Fibroblast of skin of right biceps (primary cell): ENCODE measurements at places on chromosomes 11 and 22.

DNA sequence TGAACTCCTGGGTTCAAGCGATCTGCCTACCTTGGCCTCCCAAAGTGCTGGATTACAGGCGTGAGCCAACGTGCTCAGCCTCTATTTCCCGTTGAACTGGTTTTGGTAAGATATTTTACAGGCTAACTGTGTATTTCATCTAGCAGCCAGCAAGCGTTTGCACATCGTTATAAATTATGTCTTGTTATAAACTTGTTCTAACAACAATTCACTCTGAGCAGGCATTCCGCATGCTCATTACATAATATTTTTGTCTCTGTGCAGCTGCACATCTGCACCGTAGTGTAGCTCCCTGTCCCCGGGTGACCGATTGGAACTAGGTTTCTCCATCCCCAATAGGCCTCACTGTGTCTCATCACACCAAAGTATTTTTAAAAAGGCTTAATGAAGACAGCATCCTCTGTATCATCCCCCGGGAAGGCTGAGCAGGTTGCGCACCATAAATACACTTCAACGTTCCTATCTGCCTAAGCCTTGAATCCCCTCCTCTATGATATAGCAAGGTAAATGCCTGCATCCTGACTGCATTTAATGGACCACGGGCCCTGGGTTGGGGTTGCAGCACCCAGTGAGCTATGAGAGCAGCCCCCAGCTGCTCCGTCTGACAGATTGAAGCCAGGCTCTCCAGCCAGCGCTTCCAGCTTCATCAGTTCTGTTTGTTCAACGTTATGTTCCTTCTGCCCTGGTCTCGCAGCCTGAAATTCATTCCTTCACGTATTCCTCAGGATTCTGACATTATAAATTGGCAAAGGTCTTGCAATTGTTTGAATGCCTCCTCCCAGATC lies 47.7 kb downstream of the TST start:
- no peak for DNase-seq

DNA sequence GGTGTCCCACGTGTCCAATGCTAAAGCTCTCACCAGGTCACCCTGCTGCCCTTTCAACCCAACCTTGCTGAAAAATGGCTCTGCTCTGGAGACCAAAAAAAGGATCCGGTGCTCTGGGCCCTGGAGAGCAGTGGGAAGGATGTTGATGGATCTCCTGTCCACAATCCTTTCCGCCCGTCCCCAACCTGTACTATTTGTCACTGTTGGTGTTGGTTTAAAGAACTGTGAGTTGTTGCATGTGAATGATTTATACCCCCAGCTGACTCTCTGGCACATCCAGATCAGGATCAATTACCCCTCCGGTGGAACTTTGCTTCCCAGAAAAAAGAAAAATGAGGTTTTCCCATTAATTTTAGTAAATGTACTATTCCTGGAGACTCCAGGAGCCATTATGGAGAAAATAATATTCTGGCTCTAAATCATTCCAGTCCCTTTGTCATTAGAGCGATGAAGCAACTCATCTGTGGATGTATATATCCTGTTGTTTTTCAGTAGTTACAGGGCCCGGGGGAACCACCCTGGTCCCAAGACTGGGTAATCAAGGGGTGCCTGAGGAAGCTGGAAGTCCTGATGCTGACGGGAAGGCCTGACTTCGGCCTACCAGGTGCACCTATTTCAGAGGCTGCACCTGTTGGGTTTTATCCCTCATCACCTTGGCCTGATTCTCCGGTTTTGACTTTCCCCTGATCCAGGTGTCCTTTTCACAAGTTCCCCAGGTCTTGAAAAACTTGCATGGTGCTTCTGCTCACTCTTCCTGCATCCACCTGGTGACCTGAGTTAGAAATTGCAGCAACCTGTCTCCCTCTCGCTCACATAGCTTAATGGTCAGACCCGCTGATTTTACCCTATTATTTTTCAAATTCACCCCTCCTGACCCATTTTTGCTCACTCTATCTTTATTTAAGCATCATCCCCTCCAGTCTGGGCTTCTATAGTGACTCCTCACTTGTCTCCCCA lies 209.2 kb upstream of the SEZ6L start:
- DNase-seq: no peak

- DNase-seq: no peak
Observed at GRCh38 chr11:28627690-28628255, 519.6 kb downstream of the METTL15 start.

GRCh38 chr11:73028611-73029010 lies 113.5 kb downstream of the FCHSD2 start:
- no peak for DNase-seq

- no peak for DNase-seq
Observed at GRCh38 chr11:64855596-64856304, 11.3 kb upstream of the CDC42BPG start.

- DNase-seq: no peak
Observed at GRCh38 chr11:93933230-93933629, 82.8 kb upstream of the VSTM5 start.

DNA sequence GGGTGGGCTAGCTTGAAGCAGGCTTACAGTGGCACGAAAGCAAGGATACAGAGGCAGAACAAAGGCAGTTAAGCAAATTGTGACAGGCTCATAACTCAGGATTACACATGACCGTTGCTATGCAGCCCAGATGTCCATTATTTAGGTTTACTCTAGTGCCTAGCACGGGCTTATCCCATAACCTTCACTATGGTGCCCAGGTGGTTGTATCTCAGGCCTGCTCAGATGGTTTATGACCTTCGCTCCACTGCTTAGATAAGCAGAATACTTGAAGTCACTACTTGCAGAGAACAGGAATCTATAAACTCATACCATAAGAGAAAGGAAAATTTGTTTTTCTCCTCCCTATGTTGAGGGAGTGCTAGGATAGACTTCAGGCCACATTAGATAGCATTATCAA lies 9.0 kb downstream of the OR6M1 start:
- no peak for DNase-seq

DNA sequence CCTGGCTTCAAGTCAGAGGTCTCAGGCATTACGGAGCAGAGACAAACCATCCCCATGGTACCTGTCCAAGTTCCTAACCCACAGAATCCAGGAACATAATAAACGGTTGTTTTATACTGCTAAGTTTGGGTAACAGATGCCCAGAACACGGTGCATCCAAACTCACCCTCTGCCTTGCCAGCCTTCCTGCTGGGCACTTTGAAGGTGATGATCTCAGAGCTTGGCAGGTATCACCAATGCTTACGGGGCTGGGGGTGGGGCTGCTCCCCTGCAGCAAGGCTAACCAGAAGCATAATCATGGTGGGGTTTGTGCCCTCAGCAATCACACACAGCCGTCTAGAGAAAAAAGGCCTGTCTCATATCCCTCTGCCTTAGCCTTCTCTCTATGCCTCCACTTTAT lies 27.1 kb downstream of the DKK3 start:
- DNase-seq: no peak

DNA sequence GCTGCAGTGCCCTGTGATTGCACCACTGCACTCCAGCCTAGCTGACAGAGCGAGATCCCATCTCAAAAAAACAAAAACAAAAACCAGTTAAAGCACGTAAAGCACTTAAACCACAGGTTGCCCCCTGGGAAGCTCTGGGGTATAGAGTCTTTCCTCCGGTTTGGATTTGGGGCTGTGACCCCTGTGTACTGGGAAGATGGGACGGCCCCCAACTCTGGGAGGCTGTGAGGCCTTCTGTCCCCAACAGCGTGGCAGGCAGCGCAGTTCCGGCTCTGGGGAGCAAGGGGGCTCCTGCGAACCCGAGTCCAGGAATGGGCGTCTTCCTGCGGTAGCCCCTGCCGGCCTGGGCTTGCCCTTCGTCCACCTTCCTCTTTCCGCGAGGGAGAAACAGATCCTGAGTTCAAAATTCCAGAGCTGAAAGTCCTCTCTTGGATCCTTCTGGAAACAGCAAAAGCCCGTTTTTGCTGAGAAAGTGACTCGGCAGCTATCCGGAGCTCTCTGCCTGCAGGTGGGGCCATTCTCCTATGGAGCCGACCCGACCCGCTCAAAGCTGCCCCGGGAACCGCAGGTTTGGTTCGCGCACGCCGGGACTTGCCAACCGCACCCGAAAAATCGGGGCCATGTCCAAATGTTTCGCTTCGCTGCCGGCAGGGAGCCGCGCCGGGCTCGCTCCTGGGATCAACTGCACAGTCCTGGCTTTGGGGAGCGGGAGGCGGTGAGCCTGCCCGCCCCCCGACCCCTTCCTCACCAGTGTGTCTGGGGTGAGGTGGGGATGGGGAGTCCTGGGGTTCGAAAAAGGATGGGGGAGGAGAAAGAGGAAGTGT lies 36.3 kb upstream of the POLA2 start:
- DNase-seq: peak; percentile 59

- DNase-seq: no peak
Observed at GRCh38 chr11:66071381-66071801, 1.3 kb downstream of the PACS1 start.

DNA sequence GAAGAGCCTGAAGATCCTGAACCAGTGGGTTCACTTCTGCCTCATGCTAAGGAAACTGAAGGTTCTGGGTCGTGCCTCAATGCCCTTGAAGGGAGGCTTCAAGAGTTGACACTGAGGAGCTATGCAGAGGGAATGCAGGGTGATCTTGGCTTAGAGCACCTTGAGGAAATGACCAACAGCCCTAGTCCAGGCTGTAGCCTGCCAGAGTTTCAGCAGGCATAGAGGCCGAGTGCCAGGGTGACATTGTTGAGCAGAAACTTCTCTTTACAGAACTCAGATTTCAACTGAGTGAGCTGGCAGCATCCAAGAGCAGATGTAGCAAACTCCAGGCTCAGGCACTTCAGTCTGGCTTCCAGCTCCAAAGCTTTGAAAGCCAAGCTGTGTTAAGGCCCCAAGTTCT lies 23.1 kb upstream of the CAPRIN1 start:
- DNase-seq: no peak

DNA sequence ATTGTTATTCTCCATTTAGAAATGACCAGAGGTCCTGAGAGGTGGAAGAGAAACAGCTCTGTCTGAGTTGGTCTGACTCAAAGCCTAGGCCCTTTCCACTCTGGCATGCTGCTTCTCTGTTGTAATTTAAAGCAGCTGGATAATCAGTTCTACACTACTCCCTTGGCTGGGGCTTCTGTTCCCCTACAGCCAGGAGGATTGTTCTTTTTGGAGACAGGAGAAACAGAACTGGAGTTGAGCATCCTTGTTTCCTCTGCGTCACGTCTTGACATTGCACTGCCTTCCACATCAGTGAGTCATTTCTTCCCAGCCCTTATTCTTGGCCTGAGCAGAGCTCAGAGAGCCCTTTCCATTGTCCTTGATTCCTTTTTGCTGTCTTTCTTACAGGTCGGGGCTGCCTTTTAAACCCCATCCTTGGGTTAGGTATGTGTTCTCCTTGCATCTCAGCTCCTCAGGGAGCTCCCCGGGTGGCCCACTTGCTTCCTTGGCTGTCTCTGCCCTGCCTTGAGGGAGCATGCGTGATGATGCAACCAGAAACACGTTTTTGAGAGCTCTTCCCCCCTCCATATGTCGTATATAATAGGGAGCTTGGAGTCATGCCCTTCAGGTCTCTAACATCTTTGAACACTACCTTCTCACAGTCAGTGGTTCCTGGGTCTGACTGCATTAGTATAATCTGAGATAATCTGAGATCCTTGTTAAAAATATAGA lies 35.7 kb downstream of the CYB5R2 start:
- DNase-seq: peak; percentile 79

DNA sequence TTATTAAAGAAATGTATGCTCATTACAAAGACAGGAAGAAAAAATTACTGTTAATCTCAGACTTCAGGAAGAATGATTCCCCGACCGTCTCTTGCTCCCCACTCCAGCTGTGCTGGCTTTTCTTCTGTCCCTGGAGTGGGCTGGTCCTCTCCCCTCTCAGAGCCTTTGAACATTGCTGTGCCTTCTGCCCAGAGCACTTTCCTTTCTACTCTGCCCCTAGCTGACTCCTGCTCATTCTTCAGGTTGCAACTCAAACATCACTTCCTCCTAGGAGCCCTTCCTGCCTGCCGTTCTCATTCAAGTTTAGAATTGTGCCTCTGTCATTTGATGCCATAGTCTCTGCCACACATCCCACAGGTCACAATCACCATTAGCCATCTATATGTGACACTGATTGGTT lies 329.5 kb downstream of the MIAT start:
- no peak for DNase-seq

DNA sequence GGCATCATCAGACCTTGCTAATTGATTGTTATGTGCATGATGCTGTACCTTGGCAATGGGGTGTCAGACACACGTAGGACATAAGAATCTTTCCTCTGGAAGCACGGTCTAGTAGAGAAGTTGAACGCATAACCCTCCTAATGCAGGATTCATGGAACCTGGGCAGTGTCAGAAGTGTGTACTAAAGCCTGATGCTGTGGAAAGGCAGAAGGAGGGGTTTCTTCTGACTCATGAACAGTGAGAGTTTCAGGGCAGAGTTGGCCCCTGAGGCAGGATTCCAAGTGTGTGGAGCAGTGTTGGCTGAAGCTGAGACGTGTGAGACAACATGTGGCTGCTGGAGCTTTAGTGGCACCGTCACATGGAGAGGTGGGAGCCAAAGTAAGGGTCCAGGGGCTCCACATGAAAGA lies 3.5 kb downstream of the PANX1 start:
- peak; percentile 90 for DNase-seq

- DNase-seq: no peak
Observed at GRCh38 chr11:80280737-80281136, 839.9 kb upstream of the TENM4 start.

DNA sequence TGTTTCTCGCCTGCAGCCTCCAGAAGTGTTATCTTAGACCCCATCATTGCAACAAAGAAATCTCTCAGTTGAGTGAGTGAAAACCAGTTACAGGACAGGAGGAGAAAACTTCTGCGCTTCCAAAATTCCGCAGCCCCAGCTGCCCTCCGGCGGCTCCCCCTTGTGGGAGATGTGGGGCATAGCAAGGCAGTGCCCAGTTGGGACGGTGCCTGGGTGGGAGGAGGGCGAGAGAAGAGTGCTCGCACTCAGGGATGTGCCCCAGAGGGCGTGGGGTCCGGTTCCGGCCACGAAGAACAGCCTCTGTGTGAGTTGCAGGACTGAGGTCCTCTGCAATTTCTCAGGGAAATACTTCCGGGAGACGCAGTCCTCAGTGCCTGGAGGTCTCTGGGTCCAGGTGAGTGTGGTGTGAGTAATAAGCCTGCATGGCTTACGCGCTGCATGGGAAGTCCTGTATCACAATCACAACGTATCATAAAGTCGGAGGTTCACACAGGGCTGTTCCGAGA lies 87.0 kb upstream of the BLID start:
- DNase-seq: peak; percentile 82

GRCh38 chr11:34274712-34275398 lies 83.0 kb downstream of the ABTB2 start:
- DNase-seq: peak; percentile 97

- no peak for DNase-seq
Observed at GRCh38 chr11:2132246-2132645, 6.9 kb downstream of the IGF2 start.

GRCh38 chr22:44400763-44401060 lies 88.0 kb upstream of the SHISAL1 start:
- no peak for DNase-seq

- DNase-seq: no peak
Observed at GRCh38 chr11:117510646-117511045, 183.0 kb downstream of the CEP164 start.
